Keratinocyte (primary cell): ENCODE measurements at places on chromosomes 6 and 20. TPM values are rescaled to one million over a fixed set of nuclear protein-coding genes. Genes with fewer than 3 reads are reported as not detected.

GRCh38 chr6:13303668-13304017 is 24.7 kb downstream of the TBC1D7 start:
- no peak for DNase-seq

CLDN20 gene
- 0.09 to 0.39 TPM in 2 of 3 replicates, not detected in the other for polyA plus RNA-seq

GRCh38 chr6:119612911-119613381 is 263.4 kb upstream of the MAN1A1 start:
- no peak for DNase-seq

RPS6KA2 gene
- polyA plus RNA-seq, result 8.2 to 10.4 TPM (median 9.2 TPM) in 3 replicates

GLP1R gene
- polyA plus RNA-seq, result not detected in 3 replicates

GRCh38 chr6:80872199-80872950 is 765.9 kb downstream of the BCKDHB start:
- no peak for DNase-seq

MRAP2 gene
- 2.4 to 4.1 TPM (median 3.0 TPM) in 3 replicates for polyA plus RNA-seq

DZANK1 gene
- 1.7 to 3.4 TPM (median 3.0 TPM) in 3 replicates for polyA plus RNA-seq

DNA sequence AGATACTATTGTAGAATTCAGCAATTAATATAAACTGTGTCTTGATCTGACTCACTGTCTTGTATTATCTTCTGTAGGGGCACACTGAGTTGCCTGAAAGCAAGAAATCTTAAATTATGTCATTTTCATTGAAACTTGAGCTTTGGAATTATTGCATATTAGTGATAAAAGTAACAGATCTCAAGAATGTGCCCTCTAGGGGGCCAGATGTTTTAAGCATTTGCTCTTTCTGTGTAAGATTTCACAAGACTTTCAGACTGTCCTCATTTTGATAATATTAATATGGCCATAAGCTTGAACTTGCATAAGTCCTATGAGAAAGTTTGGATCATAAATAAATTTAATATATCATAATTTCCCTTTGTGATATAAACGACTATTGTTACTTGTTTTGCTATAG is 55.5 kb upstream of the MYO6 start:
- DNase-seq, result no peak

SIRPA gene
- polyA plus RNA-seq, result 19.9 to 50.7 TPM (median 23.7 TPM) in 3 replicates

- DNase-seq, result no peak
Measured at GRCh38 chr6:150091476-150091875, 22.6 kb upstream of the ULBP3 start.
